ENCODE measurements at places on chromosomes 2 and 18. TPM values are rescaled to one million over a fixed set of nuclear protein-coding genes. Genes with fewer than 3 reads are reported as not detected.

The MBD2 gene
- 35.8 TPM for polyA plus RNA-seq

The TPO gene
- not detected for polyA plus RNA-seq

The RANBP2 gene
- polyA plus RNA-seq = 16.2 TPM

The CPLX4 gene
- polyA plus RNA-seq = not detected

The IL36G gene
- polyA plus RNA-seq = not detected

The SCN9A gene
- 38.8 TPM for polyA plus RNA-seq

The CCDC150 gene
- 2.1 TPM for polyA plus RNA-seq

The GREB1 gene
- polyA plus RNA-seq = not detected

The SLC14A1 gene
- 0.77 TPM for polyA plus RNA-seq

DNA sequence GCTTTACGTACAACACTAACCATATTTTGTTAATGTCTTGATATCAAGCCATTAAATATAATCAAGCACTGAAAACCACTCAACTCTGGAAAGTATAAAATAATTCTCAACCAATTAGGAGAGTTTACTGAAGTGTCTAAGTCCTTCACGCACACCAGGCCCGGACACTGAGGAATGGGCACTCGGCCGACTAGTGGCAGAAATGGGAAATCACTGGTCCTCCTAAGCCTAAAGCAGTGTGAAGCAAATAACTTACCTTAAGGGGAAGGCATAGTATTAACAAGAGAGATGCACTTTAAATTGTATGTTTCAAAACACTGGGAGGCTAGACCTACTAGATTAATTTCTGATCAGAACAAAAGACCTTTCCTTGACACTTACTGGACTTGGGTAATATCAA, 45.7 kb downstream of the FAM210A start:
- DNase-seq = no peak

- DNase-seq = no peak
Measured at GRCh38 chr2:105468582-105469042, 69.8 kb upstream of the FHL2 start.

DNA sequence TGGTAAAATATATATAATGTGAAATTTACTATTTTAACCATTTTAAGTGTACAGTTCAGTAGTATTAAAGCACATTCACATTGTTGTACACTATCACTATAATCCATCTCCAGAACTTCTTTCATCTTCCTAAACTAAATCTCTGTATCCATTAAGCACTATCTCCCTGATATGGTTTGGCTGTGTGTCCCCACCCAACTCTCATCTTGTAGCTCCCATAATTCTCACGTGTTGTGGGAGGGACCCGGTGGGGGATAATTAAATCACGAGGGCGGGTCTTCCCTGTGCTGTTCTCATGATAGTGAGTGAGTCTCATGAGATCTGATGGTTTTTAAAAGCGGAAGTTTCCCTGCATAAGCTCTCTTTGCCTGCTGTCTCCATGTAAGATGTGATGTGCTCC, 178.9 kb upstream of the NABP1 start:
- no peak for DNase-seq

GRCh38 chr2:2866459-2866858, 511.2 kb downstream of the EIPR1 start:
- no peak for DNase-seq

GRCh38 chr18:11847811-11848210, 3.4 kb upstream of the CHMP1B start:
- DNase-seq = no peak

- no peak for DNase-seq
Measured at GRCh38 chr2:37775908-37776250, 104.4 kb upstream of the CDC42EP3 start.

DNA sequence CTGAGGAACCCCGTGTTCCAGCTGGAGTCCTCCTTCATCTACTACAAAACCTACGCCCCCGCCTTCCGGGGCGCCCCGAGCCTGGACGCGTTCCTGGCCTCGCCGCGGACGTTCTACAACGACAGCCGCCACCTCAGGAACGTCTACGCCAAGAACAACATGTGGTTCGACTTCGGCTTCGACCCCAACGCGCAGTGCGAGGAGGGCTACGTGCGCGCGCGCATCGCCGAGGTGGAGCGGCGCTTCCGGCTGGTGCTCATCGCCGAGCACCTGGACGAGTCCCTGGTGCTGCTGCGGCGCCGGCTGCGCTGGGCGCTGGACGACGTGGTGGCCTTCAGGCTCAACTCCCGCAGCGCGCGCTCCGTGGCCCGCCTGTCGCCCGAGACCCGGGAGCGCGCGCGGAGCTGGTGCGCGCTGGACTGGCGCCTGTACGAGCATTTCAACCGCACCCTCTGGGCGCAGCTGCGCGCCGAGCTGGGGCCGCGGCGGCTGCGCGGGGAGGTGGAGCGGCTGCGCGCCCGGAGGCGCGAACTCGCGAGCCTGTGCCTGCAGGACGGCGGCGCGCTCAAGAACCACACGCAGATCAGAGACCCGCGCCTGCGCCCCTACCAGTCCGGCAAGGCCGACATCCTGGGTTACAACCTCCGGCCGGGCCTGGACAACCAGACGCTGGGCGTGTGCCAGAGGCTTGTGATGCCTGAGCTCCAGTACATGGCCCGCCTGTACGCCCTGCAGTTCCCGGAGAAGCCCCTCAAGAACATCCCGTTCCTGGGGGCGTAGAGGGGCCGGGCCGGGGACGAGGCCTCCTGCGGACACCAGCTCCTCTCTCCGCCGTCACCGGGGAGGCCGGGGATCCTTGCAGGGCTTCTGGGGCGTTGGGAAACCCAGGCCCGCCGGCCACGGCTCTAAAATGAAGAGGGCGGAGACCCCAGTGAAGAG, 5.3 kb upstream of the NEU4 start:
- DNase-seq = peak; percentile 1

GRCh38 chr2:69030800-69031428, 17.9 kb downstream of the ANTXR1 start:
- no peak for DNase-seq

GRCh38 chr2:37324786-37325624, at the start of gene PRKD3:
Gene PRKD3 (minus strand): TSS chr2:37324833. CDS start chr2:37316524, 8,309 bp downstream.
- no peak for DNase-seq

GRCh38 chr2:58215429-58215828, 25.7 kb downstream of the FANCL start:
- no peak for DNase-seq

DNA sequence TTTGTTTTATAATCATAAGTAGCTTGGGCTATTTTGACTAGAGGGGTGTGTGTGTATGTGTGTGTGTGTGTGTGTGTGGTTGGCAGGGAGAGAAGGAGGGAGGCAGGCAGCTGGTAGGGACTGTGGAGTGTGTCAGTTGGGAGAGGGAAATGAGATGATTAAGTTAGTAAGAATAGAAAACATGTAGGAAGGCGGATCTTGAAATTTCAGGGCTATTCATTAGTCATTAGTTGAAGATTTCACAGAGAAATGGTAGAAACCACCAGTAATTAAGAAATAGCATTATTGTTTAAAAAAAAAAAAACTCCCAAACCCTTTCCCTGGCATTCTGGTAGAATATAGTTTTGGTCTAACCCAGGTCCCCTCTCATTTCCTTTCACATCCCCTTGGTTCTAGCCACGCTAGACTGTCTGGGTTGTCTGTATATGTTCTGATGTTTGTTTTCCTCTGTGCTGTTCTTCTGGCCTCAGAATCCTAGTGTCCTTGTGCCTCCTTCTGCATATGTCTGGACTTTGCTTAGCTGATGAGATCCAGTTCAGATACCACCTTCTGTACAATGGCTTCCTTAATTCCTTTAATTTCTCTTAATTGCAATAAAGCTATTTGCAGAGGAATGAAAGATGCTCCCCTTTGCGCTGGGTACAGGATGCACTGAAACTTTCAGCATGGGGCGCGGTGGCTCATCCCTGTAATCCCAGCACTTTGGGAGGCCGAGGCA, 161.6 kb downstream of the NEDD4L start:
- peak; percentile 63 for DNase-seq

- no peak for DNase-seq
Measured at GRCh38 chr18:61085761-61086160, 247.5 kb upstream of the CDH20 start.

DNA sequence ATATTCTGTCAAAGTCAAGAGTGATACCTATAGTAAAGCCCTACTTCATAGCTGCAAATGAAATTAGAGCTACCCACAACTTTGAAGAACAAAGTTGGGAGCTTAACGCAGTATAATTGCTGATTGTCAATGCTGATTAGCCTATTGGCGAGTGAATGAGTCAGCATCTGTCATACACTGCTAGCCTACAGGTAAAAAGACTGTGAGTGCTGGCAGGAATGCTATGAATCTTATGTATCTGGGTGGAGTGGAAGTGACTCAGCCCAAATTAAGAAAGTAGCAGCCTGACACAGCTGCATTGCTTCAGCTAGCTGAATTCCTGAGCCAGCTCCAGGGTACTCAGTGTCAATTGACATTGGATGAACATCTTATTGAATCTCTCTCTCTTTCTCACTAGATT, 179.4 kb upstream of the DCC start:
- no peak for DNase-seq

DNA sequence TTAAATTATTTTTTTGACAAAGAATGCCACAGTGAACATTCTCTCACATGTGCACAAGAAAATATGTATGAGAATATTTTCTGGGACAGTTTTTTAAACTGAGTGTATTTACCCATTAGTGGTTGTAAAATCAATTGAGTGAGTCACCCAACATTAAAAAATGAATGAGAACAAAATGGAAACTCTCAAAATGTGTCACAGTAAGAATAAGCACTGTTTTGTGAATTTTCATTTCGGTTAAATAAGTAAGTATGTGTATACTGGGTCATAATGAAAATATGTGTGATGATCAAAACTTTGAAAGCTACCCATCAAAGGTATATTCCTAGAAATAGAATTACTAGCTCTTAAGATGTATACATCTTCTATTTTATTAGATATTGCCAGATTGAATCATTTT, 11.6 kb downstream of the BABAM2 start:
- no peak for DNase-seq

DNA sequence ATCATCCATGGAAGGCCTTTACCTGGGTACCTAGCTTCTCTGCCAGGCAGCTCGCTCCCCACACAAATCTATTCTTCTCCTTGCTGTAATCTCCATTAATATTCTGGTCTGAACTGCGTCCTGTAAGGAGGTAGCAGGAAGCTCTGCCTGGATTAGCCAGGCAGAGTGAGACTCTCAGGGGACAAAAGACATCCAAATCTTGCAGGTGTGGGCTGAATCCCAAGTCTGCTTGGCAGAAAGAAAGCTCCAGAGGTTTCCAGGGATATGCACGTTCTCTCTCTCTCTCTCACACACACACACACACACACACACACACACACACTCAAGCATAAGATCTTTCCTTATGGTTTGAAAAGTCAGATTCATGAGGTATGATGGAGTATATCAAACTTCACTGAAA, 66.5 kb downstream of the THNSL2 start:
- DNase-seq = no peak

GRCh38 chr2:50491541-50492476, 540.1 kb downstream of the NRXN1 start:
- no peak for DNase-seq

GRCh38 chr18:39561126-39561525, 1995.5 kb upstream of the CELF4 start:
- peak; percentile 1 for DNase-seq

DNA sequence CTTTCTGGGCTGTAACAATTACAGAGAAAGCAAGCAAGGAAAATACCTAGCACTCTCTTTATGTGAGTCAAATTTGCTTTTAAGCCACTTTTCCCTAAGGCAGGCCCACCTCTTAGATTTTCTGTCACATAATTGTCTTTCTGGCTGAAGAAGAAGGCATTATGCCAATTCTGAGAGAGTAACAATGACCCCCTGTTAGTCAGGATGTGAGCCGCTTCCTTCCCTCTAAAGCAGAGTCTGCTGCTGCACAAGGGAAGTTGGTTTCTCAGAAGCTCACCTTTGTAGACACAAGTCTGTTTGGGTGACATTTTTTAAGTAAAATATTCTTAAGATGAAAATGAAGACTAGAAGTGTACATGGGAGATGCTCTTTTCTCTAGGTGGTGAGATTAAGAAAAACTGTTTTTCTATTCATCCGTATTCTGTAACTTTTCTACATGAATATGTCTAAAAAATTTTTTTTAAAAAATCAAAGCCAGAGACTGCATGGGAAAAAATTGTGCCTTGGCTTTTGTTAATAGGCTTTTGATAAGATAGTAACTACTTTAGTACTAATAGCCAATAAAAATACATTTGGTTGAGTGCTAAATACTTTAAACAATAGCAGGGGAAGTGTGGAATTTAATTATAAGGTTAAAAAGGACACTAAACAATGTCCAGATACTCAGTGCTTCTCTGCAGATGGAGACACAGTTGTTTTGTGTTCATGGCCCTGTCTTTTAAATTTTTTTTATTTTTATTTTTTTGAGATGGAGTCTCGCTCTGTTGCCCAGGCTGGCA, 33.4 kb upstream of the VPS54 start:
- no peak for DNase-seq

DNA sequence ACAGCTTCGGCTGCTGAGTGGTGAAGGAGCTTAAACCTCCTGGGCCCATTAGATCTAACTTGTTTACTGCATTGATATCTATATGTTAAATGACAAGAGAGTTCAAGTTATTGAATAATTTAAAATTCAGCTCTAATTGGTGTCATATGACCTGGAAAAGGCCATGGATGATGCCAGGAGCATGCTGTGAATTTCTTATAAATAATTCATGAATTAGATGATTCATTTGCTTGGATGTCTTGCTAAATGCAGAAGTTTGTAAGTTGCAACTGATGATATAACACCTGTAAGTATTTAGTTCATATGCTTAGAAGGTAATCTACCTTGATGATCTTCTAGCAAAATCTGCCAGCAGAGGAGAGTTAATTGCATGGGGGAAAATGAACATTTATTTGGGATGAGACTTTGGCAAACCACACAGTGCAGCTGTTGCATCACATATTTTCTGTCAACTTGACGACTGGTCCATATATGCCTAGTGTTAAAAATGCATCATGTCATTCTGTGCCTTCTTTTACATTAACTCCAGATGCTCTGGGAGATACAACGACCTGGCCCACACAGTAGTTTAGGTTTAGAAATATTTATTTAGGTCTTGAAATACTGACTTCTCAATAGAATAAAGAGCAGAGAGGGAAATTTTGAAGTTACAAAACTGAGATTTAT, 226.3 kb downstream of the KIAA1328 start:
- DNase-seq = no peak

- no peak for DNase-seq
Measured at GRCh38 chr2:184971546-184972068, 373.3 kb downstream of the ZNF804A start.

GRCh38 chr2:44884231-44884630, 57.3 kb upstream of the SIX3 start:
- DNase-seq = no peak

DNA sequence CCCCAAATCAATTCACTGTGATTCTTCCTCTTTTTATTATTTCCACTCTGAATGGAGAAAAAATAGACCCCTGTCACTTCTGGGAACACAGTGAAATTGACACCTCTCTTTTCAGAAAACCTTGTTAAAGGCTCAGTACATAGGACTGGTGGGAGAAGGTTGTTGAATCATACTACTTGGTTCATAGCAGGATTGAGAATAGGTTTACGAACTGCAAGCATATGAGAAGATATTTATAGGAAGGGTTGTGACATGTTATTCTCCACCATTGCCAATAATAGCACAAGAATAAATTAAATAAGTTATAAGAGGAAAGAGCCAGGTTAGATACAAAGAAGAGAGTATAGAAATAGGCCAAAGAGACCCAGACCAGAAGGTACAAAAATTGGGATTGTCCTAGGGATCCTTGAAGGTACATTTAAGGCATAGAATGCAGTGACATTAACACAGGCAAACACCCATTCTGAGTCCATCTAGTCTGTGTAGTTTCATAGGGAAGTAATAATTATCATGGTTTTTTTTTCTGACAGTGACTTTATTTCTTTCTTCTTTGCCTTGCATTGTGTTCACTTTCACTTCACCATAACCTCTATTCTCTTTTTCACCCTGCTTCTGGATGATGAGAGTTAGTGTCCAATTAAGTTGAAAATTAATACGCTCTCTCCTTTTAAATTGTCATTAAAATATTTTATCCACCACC, 21.8 kb upstream of the SERPINE2 start:
- no peak for DNase-seq

- no peak for DNase-seq
Measured at GRCh38 chr2:232389327-232389726, 10.8 kb downstream of the ALPP start.

Measured in BJ (cell line).